ENCODE measurements at places on chromosomes 6 and 20.

GRCh38 chr6:72675396-72675795 lies 53.5 kb downstream of the KCNQ5 start:
- DNase-seq, result no peak

- DNase-seq, result no peak
These were observed 102.0 kb upstream of the TENT5A start for GRCh38 chr6:81854474-81854873.

DNA sequence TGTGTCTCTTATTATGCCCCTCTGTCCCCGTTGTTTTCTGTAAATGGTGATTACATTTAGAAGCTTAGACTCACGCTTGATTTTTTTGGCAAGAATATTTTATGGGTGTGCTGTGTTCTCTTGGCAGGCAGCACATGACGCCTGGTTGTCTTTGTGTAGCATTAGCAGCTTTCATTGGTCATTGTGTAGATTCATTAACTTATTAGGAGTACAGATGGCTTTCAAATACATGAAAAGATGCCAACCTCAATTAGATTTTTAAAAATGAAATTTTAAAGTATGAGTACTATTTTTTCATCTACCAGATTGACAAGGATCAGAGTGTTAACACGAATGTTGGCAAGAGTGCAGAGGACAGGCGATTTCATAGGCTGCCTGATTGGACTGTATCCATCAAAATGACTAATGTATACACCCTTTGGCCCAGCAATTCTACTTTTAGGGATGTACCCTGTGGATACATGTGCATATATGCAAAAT lies 15.2 kb downstream of the COX4I2 start:
- DNase-seq, result no peak

DNA sequence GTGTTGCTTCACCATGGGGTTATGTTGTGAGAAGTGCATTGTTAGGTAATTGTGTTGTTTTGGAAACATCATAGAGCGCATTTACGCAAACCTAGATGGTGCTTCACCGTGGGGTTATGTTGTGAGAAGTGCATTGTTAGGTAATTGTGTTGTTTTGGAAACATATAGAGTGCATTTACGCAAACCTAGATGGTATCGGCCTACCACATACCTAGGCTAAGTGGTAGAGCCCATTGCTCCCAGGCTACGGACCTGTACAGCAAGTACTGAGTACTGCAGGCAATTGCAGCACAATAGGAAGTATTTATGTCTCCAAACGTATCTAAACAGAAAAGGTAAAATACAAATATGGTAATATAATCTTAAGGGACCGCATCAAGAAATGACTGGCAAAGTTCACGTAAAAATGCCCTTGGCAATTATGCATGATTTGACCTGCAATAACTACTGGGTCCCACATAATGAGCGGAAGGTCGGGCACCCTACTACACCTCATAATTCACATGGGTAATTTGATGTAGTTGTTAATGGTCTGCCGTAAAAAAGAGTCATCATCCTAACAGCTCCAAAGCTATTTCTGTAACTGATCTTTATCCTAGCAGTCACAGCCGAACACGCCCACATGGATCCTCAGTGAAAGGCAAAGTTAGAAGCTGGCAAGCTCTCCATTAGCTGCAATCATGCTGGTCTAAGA lies 76.0 kb downstream of the RSPH3 start:
- no peak for DNase-seq

DNA sequence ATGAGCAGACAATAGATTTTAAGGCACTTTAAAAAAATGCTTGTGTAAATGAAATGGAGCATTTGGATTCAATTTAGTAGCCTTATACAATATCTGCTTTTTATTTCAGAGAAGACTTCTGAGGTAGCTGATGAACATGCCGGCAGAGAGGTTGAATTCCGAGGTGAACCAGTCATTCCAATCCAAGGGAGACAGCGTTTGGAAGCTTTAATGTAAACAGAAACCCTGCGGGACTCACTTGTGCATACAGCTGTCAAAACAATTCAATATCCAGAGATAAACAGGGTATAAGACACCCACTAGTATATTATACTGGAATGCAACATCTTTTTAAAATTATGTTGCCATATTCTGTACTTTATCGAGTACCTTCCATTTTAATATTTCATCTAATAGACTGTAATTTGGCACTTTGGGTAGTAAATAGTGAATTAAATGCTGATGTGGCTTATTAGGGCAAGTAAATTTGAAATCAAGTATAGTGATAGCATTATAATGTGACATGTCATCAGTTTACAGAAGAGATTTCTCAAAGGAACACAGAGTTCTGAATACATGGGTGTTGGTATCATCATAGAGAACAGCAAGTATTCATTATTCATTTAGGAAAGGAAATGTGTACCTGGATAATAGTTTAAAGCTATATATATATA lies 347.7 kb downstream of the PRKN start:
- no peak for DNase-seq

DNA sequence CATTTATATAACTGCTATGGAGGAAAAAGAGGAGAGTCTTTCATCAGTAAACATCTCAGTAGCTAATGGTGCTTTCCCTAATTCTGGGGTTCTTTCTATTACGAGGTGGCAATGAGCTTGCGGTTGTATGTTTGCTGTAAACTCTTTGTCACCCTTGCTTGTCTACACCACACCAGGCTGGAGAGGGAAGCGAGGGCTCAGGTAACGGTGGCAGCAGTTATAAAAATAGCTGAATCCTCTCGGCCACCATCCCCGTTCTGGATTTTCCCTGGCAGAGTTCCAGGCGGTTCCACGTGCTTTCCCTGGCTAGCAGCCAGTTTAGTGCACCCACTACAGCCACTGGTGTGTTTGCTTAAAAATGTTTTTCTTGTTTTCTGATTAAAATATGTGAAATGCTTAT lies 39.0 kb downstream of the MAS1 start:
- no peak for DNase-seq

DNA sequence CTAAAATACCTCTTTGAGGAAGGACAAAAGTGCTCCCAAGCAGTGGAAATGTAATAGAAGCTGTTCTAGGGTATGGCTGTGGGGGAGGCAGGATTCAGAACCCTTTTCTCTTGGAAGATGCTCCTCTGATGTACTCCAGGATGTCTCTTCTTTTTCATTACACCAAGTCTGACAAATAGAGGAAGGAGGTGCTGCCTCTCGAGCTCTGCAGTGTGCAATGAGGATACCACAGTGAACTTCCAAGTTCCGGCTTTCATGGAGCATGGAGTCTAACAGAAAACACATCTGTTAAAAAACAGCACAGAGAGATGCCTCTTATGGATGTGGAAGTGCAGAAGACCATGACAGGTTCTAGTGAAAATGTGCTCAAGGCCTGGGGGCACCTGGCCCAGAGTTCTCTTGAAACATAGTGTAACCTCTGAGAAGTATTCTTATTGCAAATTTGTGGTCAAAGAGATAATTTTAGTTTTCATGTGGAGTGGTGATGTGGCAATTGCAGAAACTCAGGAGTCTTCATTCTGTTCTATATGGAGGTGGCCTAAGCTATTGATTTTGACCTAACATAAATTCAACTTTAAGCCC lies 362.0 kb upstream of the CITED2 start:
- no peak for DNase-seq

GRCh38 chr20:10078403-10078802 lies 43.6 kb downstream of the ANKEF1 start:
- DNase-seq, result no peak

GRCh38 chr20:49672096-49672664 lies 41.5 kb downstream of the B4GALT5 start:
- DNase-seq, result no peak

GRCh38 chr6:125944434-125944816 lies 12.1 kb upstream of the HINT3 start:
- DNase-seq, result no peak

DNA sequence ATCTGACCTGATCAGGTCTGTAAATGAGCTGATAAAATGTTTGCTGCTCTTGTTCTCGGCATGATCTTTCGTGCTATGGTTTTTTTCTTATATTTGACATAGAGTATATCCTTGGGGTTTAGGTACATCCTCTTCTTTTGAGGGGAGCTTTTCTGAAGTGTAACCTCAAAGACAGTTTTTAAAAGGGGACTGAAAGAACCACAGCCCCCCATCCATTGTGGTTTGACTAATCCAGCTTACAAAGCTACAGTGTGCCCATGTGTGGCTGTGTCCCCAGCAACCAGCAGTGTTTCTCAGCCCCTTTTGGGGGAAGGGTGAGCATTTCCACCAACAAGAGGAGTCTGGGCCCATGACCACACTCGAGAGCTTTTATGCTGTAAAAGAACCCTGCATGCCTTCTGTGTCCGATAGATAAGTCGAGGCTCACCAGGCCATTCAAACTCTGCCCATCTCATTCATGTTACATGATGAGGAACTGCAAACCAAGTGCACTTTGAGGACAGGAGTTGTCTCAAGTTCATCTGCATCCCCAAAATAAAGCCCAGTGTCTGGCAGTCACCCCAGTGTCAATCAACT lies 266.0 kb downstream of the SLC24A3 start:
- no peak for DNase-seq

- DNase-seq, result no peak
These were observed 80.9 kb upstream of the PLN start for GRCh38 chr6:118467181-118467580.

GRCh38 chr6:132053511-132053910 lies 102.3 kb upstream of the CCN2 start:
- peak; percentile 56 for DNase-seq

- no peak for DNase-seq
These were observed 95.5 kb downstream of the ASXL1 start for GRCh38 chr20:32453467-32454163.

GRCh38 chr6:141359953-141360352 lies 772.8 kb upstream of the GJE1 start:
- no peak for DNase-seq

GRCh38 chr6:20055916-20056315 lies 156.4 kb downstream of the MBOAT1 start:
- no peak for DNase-seq

GRCh38 chr6:139423037-139423703 lies 48.7 kb upstream of the CITED2 start:
- no peak for DNase-seq

DNA sequence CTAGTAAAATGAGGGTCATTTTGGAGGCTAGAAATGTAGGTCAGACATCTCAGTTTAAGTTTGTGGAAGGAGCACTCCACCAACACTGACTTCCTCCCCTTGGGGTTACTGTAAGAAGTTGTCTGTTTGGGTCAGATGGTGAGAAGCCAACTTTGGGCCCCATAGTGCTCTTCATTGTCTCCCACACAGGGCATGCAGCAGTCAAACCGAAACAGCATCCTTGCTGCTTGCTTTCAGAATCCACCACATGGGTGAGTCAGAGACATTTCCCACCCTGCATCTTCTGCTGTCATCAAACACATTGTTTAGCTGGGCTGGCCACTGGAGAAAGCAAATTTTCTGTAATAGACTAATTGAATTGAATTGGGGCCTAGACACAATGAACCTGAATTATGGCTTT lies 16.8 kb downstream of the IL17F start:
- no peak for DNase-seq

GRCh38 chr6:157398151-157398550 lies 17.2 kb downstream of the ZDHHC14 start:
- DNase-seq, result no peak

DNA sequence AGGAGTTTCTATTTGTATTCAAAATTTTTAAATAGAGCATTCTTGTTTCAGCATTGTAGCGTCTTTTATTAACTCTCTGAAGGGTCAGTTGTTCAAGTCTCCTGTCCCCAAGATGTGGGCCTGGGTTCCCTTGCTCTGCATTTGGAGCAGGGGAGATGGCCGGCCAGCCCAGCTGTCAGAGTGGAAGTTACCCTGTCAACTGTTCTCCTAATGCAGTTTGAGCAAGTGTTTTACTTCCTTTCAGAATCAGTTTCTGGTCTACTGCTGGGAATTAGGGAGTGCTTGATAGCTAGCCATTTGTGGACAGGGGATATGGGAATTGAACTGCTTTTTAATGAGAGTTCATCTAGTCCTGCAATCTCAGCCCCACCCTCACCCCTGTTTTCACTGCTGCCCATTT lies 116.6 kb downstream of the QKI start:
- DNase-seq, result no peak

DNA sequence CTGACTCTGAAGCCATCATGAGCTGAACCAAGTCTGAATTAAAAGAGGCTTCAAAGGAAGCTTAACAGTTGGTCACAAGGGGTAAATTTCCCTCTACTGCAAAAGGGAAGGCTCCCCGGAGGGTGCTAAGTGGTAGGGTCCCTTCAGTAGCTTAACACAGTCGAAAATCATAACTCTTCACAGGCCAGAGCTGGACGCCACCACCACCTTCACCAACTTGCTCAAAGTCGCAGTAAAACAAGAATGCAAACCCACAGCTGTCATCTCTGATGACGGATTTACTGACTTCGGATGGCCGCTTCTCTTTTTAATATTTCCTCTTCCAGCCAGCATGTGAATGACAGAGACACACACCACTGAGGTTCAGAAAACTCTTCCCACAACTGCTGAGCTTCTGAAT lies 144.7 kb upstream of the FBXL4 start:
- no peak for DNase-seq

DNA sequence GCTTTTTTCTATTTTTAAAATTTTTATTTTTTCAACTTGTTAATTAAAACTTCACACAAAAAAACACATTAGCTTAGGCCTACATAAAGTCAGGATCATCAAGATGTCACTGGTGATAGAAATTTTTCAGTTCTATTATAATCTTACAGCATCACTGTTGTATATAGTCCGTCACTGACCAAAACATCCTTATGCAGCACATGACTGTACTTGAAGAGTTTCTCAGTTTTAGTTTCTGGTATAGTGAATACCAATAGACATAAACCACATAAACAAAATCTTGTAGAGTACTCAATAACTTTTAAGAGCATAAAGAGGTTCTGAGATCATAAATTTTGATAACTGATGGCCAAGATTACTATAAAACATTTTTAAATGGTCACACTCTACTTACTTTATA lies 71.8 kb downstream of the ASCC3 start:
- no peak for DNase-seq

- peak; percentile 26 for DNase-seq
These were observed 113.2 kb downstream of the VIP start for GRCh38 chr6:152863618-152864326.

DNA sequence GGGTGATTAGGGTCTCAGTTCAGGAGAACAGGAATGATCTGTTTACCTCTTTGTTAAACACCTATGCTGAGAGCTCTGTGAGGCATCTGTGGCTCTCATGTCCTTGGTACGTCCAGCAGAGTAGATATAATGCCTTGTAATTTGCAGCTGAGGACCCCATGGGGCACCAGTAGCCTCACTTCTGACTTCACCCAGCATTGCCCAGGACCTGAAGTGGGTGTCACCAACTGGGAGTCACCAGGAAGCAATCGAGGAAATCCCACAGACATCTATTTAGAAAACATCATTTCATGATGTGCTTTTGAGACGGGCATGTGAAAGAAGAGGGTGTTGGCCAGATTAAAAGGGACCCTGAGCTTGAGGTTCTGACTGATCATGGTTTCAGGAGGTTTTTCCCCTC lies 8.8 kb downstream of the EDN3 start:
- DNase-seq, result no peak
